Uterus (tissue), 4 donors: ENCODE measurements at places on chromosomes 2 and 18. TPM values are rescaled to one million over a fixed set of nuclear protein-coding genes. Genes with fewer than 3 reads are reported as not detected.

COL5A2 gene
- 15.0 TPM for total RNA-seq

GCKR gene
- total RNA-seq, result 0.61 TPM

TDRD15 gene
- 0.28 TPM for total RNA-seq

GRCh38 chr18:44732238-44732563, 51.5 kb downstream of the SETBP1 start:
- no peak overlapping the region for H3K4me3 ChIP-seq
- no peaks in the 10 kb centered on the region for H3K27me3 ChIP-seq
- no peak for DNase-seq
- no peaks in the 10 kb centered on the region for H3K4me1 ChIP-seq

GRCh38 chr2:159459279-159459678, 157.1 kb downstream of the BAZ2B start:
- no peak overlapping the region for H3K4me3 ChIP-seq
- H3K27me3 ChIP-seq, result no peaks in the 10 kb centered on the region
- no peaks in the 10 kb centered on the region for H3K4me1 ChIP-seq
- no peaks in the 10 kb centered on the region for H3K36me3 ChIP-seq
- no peak overlapping the region for H3K27ac ChIP-seq

DNA sequence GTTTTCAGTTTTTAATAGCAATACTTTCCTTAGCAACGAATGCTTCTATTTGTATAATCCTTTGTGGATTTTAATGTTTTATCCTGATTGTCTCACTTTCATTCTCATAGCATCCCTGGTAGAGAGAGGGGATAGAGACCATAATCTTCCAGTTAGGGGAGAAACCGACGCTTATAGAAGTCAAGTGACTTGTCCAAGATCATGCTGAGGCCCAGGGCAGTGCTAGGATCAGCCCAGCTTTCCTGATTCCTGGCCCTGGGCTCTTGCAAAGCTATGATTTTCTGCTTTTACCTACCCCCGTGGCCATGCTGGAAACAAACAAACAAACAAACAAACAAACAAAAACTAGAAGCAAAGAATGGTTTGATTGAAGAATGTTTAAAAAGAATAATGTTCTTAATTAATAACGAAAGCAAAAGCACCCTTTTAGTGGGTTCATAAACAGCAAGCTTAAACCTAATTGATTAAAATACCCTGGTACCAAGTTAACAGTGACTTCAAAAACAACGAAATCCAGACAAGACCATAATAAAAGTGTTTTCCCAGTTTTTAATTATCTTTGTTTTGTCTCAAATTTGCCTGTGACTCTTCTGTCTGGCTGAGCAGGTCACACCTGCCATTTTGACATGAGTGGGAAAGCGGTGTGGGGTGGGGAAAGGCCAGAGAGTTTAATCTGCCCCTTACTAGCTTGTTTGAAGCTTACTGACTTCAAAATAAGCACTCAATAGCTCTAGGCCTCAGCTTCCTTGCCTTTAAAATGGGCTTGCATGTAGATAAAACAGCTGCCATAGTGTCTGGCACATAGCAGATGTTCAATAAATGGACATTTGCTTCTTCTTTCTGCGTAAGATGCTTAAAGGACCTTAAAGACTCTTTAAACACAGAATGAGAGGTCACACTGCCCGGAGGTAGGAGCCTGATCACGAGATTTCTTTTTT, 116.6 kb upstream of the MYCN start:
- H3K27ac ChIP-seq, result no peak overlapping the region

DNA sequence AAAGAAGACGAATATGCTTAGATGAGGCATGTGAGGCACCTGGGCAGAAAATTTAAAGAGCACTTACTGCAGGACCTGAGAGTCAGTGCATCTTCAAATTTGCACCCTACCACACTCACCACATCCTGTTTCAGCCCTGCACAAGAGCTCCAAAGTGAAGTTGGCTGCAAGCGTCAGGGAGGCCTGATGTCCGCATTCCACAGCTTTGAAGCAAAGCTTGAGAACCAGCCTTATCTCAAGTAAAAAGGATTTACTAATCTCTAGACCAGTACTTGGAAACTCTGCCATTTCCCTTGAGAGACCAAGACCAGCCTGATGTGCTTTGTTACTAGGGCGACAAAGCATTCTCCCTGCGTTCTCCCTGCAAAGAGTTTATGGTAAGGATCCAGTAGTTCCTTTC, 3.4 kb upstream of the ASNSD1 start:
- H3K27ac ChIP-seq, result peak overlapping the region; percentile 21
- no peaks in the 10 kb centered on the region for H3K36me3 ChIP-seq
- DNase-seq, result no peak
- H3K4me1 ChIP-seq, result no peaks in the 10 kb centered on the region

DNA sequence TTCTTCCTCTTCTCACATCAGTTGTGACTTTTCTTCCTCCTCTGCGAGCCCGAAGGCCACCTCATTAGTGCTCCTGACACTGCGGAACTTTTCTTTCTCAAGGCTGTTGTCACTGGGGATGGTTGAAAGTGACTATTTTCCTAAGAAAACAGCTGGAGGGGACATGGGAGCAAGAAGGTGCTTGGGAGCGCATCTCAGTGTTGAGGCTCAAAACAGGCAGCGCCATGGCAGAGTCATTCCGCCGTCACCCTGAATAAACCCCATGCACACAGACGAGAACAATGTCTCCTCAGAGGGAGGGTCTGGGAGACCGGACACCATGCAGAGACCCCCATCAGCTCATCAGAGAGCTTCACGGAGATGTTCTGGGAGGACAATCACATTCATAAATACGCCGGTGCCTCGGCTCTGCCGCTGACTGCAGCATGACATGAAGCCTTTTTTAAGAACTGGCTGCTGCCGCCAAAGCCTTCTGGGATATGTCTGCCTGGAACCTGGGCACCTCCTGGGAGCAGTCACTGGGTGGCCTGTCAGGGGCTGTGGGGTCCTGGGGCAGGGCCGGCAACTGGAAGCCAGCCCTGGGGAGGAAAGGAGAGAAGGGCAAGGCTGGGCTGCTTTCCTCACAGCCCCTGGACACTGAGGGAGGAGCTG, 19.2 kb downstream of the ATOH8 start:
- DNase-seq, result no peak
- H3K27ac ChIP-seq, result peak overlapping the region; percentile 86
- no peaks in the 10 kb centered on the region for H3K27me3 ChIP-seq
- peaks cover 48% of the 10 kb centered on the region for H3K4me1 ChIP-seq
- no peaks in the 10 kb centered on the region for H3K36me3 ChIP-seq
- peak overlapping the region; percentile 9 for H3K4me3 ChIP-seq

- peak overlapping the region; percentile 70 for H3K4me3 ChIP-seq
- no peak for DNase-seq
- no peaks in the 10 kb centered on the region for H3K36me3 ChIP-seq
- no peaks in the 10 kb centered on the region for H3K27me3 ChIP-seq
Observed at GRCh38 chr2:71333619-71334018, 2.0 kb downstream of the ZNF638 start.

DNA sequence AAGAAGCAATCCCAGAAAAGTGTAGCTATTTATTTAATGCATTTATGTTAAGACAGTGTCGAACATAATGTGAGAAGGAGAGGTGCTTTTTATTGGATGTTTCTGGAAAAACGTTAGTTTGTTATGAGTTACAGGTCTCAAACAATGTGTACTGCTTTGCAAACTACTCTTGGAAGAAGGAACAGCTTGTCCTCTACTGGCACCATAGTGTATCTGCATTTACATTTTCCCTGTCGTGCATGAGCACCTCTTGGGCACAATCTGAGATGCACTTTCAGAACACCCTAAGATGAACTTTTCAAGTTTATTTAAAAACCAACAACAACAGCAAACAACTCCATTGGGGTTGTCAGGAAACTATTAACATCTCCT, 22.8 kb downstream of the CCNYL1 start:
- DNase-seq, result no peak
- H3K4me3 ChIP-seq, result no peak overlapping the region
- no peaks in the 10 kb centered on the region for H3K27me3 ChIP-seq
- H3K27ac ChIP-seq, result no peak overlapping the region

DNA sequence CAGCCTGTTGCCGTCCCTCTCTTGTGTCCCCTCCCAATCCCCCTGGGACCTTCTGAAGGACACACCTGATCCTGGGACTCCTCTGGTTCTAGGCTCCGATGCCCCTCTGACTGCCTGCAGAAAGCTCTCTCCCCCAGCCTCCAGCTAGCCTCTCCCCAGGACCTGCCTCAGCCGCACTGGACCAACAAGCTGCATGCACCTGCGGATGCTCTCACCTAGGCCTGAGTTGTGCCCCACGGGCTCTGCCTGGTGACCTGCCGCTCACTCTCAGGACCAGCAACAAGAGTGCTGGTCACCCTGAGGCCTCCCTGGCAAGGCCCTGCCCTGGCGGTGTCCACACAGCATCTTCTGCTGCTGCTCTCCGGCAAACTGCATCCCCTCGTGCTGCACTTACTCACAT, 63.0 kb downstream of the EIPR1 start:
- no peak overlapping the region for H3K4me3 ChIP-seq
- no peak for DNase-seq
- H3K4me1 ChIP-seq, result no peaks in the 10 kb centered on the region

DNA sequence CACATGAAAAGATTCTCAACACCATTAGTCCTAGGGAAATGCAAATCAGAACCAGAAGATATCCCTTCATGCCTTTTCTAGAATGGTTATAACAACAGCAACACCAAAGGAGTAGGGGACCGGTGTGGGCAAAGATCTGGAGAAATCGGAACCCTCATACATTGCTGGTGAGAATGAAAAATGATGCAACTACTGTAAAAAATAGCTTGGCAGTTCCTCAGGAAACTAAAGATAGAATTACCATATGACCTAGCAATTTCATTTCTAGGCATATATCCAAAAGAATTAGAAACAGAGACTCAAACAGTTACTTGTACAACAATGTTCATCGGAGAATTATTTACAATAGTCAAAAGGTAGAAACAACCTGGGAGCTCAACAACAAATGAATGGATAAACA, 29.2 kb upstream of the CDH7 start:
- no peak overlapping the region for H3K27ac ChIP-seq
- H3K4me1 ChIP-seq, result no peaks in the 10 kb centered on the region
- H3K36me3 ChIP-seq, result peaks cover 7% of the 10 kb centered on the region
- no peaks in the 10 kb centered on the region for H3K27me3 ChIP-seq
- DNase-seq, result no peak

GRCh38 chr18:28594034-28594433, 417.1 kb upstream of the CDH2 start:
- H3K4me3 ChIP-seq, result no peak overlapping the region
- H3K36me3 ChIP-seq, result no peaks in the 10 kb centered on the region
- DNase-seq, result no peak
- no peaks in the 10 kb centered on the region for H3K4me1 ChIP-seq
- H3K27me3 ChIP-seq, result no peaks in the 10 kb centered on the region

DNA sequence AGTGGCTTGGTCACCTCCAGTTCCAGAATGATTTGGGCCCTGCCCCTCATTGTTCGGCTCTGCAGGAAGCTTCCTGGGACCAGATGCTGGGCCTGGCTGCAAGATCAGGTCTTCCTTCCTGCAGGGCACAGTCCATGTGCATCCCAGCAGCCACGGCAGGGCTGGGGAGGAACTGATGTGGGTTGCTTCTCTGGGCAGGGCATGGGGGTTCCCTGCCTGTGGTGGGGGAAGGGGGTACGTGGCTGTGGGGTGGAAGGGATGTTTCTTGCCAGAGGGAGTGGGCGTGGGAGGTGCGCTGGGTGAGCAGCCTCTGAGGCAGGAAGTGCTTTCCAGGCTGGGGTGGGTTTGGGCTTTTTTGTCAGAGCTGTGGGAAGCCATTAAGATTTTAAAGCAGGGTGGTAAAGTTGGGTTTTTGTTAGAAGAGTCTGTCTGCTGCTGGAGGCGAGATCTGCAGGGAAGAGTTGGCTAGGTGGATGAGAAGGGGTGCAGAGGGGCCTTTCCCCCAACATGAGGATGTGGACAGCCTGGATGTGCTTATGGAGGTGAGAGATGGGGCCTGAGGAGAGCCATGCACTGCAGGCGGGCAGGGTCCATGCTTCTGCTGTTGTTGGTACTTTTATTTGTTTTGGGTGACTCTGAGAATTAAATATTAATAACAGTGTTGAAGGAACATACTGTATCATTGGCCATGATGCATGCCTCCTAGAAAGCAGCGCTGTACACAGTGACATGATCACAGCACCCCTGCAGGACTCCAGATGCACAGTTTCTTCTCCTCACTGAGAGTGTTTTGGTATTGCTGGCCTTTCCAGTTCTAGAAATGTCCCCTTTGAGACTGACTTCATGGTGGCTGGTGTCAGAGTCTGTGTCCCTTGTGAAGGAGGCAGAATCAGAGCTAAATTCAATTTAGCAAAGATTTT, 45.3 kb downstream of the DGKD start:
- no peaks in the 10 kb centered on the region for H3K36me3 ChIP-seq
- no peak for DNase-seq
- H3K4me3 ChIP-seq, result no peak overlapping the region
- H3K27ac ChIP-seq, result no peak overlapping the region
- no peaks in the 10 kb centered on the region for H3K27me3 ChIP-seq
- H3K4me1 ChIP-seq, result no peaks in the 10 kb centered on the region

DNA sequence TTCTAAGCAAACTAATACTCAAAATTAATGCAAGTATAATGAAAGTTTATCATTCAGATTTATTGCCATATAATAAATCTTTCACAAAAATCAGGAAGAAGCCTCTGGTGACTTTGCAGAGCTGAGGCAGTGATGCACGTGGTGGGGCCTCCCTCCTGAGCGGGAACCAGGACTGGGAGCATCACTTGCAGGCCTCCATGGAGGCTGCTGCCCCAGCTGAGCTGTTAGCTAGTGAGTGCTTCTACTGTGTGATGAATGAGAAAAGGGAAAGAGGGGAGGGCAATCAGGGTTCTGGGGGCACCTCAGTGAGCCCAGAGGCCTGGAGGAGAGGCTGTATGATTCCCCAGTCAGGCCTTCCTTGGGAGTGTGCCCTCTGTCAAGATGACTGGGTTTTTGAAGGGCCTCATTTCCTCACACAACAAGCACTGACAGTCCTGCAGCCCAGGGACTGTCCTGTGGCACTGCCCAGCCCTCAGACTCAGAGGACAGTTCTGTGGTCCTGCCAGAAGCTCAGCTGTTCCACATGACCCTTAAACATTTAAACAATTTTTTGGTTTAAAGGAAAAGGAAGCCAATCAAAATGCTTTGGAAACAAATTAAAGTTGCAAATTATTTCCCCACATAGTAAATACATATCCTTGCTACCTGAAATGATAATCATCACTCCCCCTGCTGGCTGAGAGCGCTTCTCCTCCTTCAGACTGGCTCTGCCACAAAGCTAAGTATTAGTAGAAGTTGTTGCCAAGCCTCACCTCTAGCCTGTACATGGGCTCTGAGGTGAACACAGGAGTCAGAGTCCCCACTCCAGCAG, 90.9 kb upstream of the SMAD7 start:
- no peaks in the 10 kb centered on the region for H3K36me3 ChIP-seq
- H3K4me1 ChIP-seq, result no peaks in the 10 kb centered on the region
- no peaks in the 10 kb centered on the region for H3K27me3 ChIP-seq
- no peak overlapping the region for H3K4me3 ChIP-seq

DNA sequence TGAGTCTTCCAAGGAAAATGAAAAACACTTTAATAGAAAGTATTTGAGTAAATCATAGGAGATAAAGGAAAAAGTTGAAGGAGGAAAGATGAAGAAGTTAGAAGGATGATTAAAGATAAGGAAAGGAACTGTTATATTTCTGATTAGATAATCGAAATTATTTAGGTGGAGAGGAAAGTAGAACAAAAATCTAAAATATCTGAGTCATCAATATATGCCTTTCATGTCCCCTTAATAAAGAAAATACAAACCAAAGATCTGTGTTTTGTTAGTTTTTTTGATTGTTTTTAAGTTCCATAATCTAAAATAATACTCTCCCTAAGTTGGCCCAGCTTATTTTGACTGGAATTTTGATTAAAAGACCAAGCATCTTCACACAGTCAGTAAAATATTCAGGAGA, 412.9 kb upstream of the DDX18 start:
- H3K4me3 ChIP-seq, result no peak overlapping the region
- no peak overlapping the region for H3K27ac ChIP-seq
- H3K27me3 ChIP-seq, result no peaks in the 10 kb centered on the region
- no peaks in the 10 kb centered on the region for H3K4me1 ChIP-seq
